ENCODE measurements at places on chromosomes 6 and 20.

DNA sequence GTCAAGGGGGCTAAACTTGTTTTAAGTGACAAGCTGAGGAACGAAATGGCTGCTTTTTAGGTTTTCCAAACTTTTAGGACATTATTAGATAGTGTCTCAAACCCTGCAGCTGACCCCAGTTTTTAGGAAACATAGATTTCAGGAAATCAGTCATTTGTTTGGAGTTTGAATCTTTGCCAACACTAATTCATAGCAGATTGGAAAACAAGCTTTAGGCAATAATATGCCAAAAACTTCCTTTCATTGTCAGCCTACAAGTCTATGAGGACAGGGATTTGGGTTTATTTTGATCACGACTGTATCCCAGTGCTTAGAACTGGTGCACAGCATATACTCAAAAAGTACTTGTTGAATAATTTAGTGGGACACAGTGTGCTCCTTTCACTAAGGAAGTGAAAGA, 123.2 kb downstream of the TINAG start:
- DNase-seq, result no peak

GRCh38 chr20:44001667-44002596, 87.3 kb downstream of the TOX2 start:
- no peak for DNase-seq

GRCh38 chr6:157148391-157149323, 174.7 kb downstream of the TMEM242 start:
- no peak for DNase-seq

DNA sequence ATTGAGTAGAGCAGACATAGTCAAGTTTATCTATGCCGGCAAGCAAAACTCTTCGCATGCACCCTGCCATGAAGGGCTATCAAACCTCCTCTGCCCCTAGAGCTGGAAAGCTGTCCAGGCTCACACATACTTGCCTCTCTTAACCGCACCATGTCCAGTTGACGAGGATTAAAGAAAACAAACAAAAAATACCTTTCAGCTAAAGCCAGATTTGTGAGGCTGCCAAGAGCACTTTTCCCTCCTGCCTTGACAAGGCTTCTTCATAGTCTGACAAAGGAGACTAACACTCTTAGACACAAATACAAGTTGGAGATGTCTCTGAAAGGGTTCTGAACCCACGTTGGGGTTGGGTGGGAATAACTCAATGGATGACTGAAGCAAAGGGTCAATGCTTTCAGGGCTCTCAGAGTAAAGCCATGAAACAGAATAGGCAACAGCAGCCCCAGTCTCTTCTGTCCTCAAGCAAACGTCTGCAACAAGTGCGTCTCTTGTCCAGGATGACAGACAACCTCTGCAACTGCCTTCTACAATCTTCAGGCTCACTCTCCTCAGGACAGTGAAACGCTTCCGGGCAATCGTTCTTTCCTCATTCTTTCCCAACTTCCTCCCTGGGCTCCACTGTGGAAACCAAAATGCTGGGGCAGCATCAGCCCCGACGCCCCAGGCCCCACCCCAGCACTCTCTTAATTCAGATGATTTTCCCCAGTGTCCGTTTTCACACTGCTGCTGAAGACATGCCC, 57.8 kb downstream of the AGPAT4 start:
- no peak for DNase-seq

GRCh38 chr6:3297006-3297405, 38.3 kb downstream of the PSMG4 start:
- no peak for DNase-seq

- DNase-seq, result no peak
These were observed 196.5 kb downstream of the SLC35F1 start for GRCh38 chr6:118103381-118104146.

All from activated CD8-positive, alpha-beta memory T cell treated with anti-CD3 and anti-CD28 coated beads for 4 hours (primary cell).